CD4-positive, CD25-positive, alpha-beta regulatory T cell (primary cell): ENCODE measurements at places on chromosomes 11 and 22.

- H3K36me3 ChIP-seq = no peaks in the 10 kb centered on the region
- no peak for DNase-seq
- no peak overlapping the region for H3K27ac ChIP-seq
- H3K27me3 ChIP-seq = no peaks in the 10 kb centered on the region
- H3K4me3 ChIP-seq = no peak overlapping the region
These were observed 113.2 kb downstream of the TMEM135 start for GRCh38 chr11:87150936-87151335.

DNA sequence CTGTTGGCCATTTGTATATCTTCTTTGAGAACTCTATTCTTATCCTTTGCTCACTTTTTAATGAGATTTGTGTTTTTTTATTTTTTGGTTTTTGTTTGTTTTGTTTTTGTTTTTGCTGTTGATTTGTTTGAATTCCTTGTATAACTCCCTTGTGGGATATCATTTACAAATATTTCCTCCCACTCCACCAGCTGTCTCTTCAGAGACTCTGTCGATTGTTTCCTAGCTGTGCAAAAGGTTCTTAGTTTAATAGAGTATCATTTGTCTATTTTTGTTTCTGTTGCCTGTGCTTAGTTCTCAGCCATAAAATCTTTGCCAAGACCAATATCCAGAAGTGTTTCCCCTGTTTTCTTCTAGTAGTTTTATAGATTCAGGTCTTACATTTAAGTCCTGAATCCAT is 82.4 kb downstream of the ARHGAP32 start:
- H3K4me1 ChIP-seq = no peaks in the 10 kb centered on the region
- peaks cover 2% of the 10 kb centered on the region for H3K27me3 ChIP-seq
- no peak overlapping the region for H3K4me3 ChIP-seq
- no peak for DNase-seq
- H3K36me3 ChIP-seq = no peaks in the 10 kb centered on the region

- no peak overlapping the region for H3K27ac ChIP-seq
- H3K27me3 ChIP-seq = peaks cover 8% of the 10 kb centered on the region
- DNase-seq = no peak
- H3K4me3 ChIP-seq = no peak overlapping the region
- H3K4me1 ChIP-seq = no peaks in the 10 kb centered on the region
These were observed 43.1 kb upstream of the AMOTL1 start for GRCh38 chr11:94725097-94725496.

- H3K27ac ChIP-seq = no peak overlapping the region
- DNase-seq = no peak
- no peaks in the 10 kb centered on the region for H3K36me3 ChIP-seq
- no peak overlapping the region for H3K4me3 ChIP-seq
- H3K27me3 ChIP-seq = no peaks in the 10 kb centered on the region
These were observed 39.6 kb downstream of the GRIK4 start for GRCh38 chr11:120551191-120551590.

- DNase-seq = no peak
- no peaks in the 10 kb centered on the region for H3K36me3 ChIP-seq
- H3K4me3 ChIP-seq = no peak overlapping the region
- H3K4me1 ChIP-seq = peaks cover 9% of the 10 kb centered on the region
These were observed 179.2 kb upstream of the MTMR2 start for GRCh38 chr11:96103102-96103501.

- no peak for DNase-seq
- no peaks in the 10 kb centered on the region for H3K27me3 ChIP-seq
- H3K36me3 ChIP-seq = no peaks in the 10 kb centered on the region
- H3K4me3 ChIP-seq = no peak overlapping the region
- H3K4me1 ChIP-seq = no peaks in the 10 kb centered on the region
These were observed 297.7 kb downstream of the SOX6 start for GRCh38 chr11:16058671-16059070.

- H3K4me3 ChIP-seq = no peak overlapping the region
- H3K27ac ChIP-seq = no peak overlapping the region
- peaks cover 2% of the 10 kb centered on the region for H3K27me3 ChIP-seq
These were observed 499.6 kb downstream of the BRD1 start for GRCh38 chr22:49328118-49328475.

DNA sequence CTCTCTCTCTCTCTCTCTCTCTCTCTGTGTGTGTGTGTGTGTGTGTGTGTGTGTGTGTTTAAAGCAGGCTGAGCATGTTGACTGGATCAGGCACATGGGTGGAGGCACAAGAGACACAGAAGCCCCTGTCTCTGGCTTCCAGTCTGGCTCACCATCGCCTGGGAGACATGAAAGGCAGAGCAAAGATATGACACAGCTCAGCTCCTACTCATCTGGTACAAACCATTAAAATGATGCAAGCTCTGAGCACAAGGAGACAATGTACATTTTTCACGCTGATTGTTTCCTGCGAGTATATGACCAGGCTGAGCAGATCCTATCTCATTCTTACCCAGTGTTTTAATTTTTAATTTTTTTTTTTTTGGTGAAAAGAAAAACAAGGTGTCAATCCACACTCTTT is 9.5 kb downstream of the SLC6A5 start:
- peaks cover 32% of the 10 kb centered on the region for H3K27me3 ChIP-seq
- H3K36me3 ChIP-seq = no peaks in the 10 kb centered on the region
- H3K4me3 ChIP-seq = no peak overlapping the region
- no peak for DNase-seq
- H3K4me1 ChIP-seq = no peaks in the 10 kb centered on the region
- no peak overlapping the region for H3K27ac ChIP-seq

GRCh38 chr22:49211176-49211575 is 616.5 kb downstream of the BRD1 start:
- H3K27ac ChIP-seq = no peak overlapping the region

DNA sequence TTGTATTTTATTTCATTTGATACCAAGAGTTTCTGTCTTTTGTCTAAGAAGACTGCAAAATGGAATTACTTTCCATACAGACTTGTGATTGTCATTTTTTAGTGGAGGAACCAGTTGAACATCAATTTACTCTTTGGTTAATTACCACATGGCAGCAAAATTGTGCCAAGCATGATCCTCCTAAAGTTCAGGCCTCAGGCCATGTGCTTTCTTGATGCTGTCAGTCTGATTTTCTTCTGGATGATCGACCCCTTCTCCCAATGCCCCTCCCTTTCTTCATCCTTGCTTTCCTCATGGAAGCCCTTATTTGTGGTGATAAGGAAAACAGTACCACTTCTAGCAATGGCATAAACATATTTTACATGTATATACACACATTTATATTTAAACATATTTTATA is 76.2 kb downstream of the SVIP start:
- no peaks in the 10 kb centered on the region for H3K27me3 ChIP-seq
- H3K4me1 ChIP-seq = no peaks in the 10 kb centered on the region
- DNase-seq = no peak
- no peak overlapping the region for H3K4me3 ChIP-seq
- H3K27ac ChIP-seq = no peak overlapping the region
